ENCODE measurements at places on chromosomes 2 and 18. TPM values are rescaled to one million over a fixed set of nuclear protein-coding genes. Genes with fewer than 3 reads are reported as not detected.

ARHGEF33 gene
- total RNA-seq = 1.1 TPM

FAHD2A gene
- total RNA-seq = 49.4 TPM

- peak; percentile 82 for DNase-seq
Measured at GRCh38 chr2:176178038-176178756, 10.3 kb upstream of the HOXD1 start.

SP140L gene
- 2.9 TPM for total RNA-seq

DNA sequence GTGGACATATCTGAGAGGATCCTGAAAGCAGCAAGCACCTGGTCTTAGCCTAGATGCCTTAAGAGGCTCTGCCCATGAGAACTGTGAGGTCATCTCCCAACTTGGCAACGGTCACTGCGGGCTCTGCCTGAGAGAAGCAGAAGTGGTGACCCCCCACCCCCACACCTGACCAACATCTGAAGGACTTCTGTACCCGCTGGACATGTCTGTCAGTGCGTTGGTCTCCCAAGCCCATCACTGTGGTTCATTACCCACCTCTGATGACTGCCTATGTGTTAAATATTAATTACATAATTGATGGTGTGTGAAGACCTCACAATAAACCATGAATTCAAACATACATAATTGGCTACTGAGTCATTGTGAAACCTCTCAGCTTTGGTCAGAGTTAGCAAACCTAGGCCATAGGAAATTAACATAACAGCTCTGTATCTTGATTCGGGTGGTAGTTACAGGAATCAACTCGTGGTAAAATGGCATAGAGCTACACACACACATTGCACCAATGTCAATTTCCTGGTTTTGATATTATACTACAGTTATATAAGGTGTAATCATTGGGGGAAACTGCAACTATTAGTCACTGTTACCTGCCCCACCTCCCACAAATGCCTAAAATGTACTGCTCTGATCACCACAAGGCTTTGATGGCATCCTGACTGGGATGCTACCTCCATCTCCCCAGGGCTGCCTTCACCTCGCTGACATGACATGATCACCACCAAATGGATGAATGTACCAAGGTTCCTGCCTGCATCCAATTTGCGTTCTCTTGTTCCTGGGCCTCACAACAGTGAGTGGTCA lies 4.3 kb upstream of the GALNT1 start:
- DNase-seq = no peak

GRCh38 chr2:101429453-101429852 lies 42.1 kb upstream of the CREG2 start:
- DNase-seq = no peak

Measured in endodermal cell (in vitro differentiated cells).